Germinal center (tissue), 1 donor: ENCODE measurements at places on chromosomes 7 and 10.

GRCh38 chr10:35857860-35858259, 215.8 kb upstream of the FZD8 start:
- DNase-seq, result no peak

DNA sequence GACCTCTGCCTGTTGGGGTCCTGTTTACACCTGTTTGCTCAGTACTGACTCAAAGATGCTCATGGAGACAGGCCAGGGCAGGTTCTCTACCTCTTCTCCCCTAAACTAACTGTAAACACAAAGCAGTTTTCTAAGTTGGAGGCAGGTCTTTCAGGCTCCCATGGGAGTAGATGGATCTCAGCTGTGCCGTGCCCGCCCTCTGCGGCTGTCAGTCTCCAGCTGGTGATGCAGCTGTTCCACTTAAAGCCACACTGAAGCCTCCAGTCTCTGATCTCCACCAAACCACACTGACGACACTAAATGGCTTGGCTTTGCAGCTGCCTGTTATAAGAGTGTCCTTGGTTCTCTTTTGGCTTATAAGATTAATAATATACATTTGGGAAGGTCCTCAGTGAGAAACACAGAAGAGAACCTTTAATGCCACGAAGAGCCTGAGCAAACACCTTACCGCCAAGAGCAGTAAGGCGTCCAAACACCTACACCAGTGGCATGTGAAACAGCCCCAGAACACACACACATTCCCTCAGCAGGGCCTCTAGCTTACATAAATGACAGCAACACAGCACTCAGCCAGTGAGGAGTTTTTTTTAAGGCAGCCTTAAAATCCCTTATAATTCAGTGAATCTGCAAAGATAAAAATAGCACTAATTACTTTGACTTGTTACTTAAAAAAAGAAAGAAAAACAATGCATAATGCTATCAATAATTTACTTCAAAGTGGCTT, 60.4 kb upstream of the KCNIP2 start:
- peak; percentile 76 for DNase-seq

DNA sequence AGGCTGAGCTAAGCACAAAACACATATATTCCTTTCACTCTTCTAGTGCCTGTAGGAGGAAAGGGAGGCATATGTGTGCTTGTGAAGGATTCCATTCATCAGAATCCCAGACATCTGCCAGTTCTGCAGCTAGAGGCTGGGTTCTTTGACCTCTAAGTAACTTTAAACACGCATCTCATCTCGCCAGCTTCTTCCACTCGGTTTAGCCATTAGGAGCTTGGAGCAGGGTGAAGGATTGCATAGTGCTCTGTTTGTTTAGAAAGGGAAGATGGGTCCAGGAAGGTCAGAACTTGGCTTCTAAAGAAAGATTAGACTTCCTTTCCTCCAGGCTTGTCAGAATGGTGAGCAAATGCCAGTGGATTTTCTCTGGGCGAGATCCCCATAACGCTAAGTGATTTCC, 43.6 kb downstream of the HK1 start:
- no peak for DNase-seq

- DNase-seq, result no peak
Observed at GRCh38 chr7:42348071-42348470, 111.1 kb upstream of the GLI3 start.

- DNase-seq, result no peak
Observed at GRCh38 chr7:45680776-45681175, 106.6 kb downstream of the ADCY1 start.

- no peak for DNase-seq
Observed at GRCh38 chr10:66637273-66638036, 288.4 kb upstream of the LRRTM3 start.

DNA sequence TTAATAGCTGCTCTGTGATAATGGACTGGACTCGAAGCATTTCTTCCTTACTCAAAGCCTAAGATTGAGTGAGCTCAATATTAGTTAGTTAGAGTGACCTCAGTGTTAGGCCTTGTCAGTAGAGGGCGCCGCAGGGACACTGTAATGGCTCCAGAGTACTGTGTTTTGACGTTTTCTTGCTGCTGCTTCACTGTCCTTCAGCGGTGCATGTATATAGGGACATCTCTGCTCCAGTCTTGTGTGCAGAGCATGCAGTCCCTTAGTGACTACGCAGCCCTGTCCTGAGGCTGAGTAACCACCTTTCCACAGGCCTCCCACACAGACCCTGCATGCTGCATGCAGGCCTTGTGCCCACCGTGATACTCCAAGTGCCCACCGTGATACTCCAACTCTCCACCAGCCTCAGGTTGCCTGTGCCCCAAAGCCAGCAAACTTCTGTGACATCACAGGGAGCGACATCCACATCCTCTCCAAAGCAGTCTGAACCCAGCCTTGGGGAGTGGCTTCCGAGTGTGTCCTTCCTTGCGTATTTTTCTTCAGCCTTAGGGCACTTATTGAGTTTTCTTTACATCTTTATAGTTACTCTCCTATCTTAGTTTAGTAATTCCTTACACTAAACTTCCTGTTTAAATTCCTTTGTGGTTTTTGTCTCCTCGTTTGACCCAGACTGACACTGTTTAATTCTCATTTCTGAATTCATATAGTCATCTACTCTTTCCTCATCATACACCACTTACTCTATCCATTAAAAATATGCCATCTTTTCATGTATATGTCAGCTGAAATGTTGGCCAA, 118.2 kb downstream of the JAZF1 start:
- DNase-seq, result peak; percentile 50

DNA sequence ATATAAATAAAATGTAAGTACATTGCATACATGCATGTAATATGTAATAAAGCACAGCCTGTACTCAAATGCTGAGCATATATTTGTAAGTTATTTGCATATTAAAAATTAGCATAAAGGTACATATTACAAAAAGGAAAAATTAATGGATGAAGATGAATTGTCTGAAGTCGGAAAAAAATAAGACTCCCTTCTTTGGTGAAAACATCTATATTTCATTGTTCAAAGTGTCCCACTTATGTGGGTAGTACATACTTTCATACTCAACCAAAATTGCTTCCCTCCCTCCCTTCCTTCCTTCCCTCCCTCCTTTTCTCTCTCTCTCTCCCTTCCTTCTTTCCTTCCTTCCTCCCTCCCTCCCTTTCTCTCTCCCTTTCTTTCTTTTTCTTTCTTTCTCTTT, 498.1 kb downstream of the MAGI2 start:
- DNase-seq, result no peak

GRCh38 chr10:24394461-24395190, 185.7 kb downstream of the KIAA1217 start:
- DNase-seq, result no peak

- no peak for DNase-seq
Observed at GRCh38 chr10:49191349-49191748, 3.2 kb upstream of the TMEM273 start.

DNA sequence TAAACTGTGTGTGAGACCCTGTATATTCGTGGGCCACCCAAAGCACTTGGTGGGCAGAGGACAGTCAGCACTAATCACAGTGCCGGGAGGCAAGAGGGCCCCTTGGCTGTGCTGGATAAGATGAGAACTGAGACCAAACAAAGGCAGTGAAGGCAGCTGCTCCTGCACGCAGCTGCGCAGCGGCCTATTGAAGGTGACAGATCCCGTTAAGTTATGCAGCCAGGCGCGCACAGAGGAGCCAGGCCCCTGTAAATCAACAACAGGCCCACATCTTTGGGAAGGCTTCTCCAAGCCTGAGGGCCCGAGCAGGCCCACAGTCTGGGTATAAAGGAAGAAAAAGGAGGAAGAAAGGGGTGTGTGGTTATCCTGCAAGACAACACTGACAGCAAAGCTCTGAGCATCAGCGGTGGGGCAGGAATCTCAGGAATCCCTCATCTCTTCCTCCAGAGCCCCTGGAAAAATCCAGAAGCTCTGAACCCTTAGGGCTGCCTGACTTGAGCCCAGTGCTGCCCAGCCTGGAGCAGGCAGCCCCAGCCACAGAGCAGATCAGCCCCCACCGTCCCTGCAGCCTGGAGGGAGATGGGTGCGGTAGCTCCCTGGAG, 154.2 kb downstream of the ARHGAP12 start:
- no peak for DNase-seq

GRCh38 chr7:113140956-113141355, 22.6 kb upstream of the SMIM30 start:
- DNase-seq, result no peak

DNA sequence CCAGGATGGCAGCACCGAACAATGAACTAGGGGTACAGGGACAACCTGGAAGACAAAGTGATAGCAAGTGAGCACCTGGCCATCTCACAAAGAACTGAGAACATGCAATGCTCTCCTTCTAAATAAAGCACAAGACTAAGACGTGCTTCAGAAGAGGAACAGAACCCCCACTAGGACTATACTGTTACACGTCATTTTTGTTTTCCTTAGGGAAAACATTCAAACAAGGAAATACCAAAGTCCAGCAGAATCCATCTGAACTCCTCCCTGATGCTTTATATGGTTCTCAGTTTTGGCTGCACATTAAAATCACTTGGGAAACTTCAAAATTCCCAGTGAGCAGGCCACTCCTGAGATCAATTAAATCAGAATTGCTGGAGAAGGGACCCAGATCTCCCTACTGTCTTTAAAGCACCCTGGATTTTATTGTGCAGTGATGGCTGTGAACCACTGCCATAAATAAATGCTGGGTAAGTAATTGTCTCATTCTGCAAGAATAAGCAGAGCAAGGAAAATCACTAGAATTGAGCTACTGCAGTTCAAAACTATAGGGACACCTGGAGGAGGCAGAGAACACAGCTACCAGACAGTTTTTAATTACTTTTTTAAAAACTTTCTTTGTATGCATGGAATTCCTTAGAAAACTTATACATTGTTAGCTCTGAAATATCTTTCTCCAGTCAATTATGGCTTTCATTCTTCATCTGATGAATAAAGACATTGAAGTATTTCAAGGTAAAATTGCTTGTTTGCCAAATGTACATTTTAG, 866.5 kb upstream of the GHITM start:
- DNase-seq, result no peak

DNA sequence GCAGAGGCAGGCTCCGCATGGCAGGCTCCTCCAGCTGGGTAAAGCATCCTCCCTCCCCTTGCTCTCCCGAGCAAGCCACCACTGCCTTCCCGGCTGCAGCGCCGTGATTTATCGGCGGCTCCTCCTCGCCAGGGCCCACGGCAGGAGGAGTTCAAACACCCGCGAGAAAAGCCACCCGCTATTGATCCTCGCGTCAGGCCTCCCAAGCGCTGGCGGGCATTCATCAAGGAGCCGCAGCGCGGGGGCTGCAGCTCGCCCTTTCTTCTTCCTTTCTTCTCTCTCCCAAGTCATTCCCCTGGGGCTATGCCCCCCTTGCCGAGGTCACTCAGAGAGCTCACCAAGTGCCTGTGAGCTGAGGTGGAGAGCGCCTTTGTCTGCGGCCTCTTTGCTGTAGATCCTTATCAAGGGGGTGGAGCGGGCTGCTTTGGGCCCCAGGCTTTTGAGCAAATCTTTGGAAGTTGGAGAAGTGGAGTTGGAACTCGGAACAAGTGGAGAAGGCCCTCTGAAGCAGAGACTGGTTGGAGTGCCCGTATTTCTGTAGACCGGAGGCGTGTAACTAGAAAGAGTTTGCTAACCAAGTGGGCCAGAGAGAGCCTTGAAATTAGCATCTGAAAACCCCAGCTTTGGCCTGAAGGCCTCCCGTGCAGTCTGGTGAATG, 107.2 kb upstream of the PPIF start:
- DNase-seq, result no peak

DNA sequence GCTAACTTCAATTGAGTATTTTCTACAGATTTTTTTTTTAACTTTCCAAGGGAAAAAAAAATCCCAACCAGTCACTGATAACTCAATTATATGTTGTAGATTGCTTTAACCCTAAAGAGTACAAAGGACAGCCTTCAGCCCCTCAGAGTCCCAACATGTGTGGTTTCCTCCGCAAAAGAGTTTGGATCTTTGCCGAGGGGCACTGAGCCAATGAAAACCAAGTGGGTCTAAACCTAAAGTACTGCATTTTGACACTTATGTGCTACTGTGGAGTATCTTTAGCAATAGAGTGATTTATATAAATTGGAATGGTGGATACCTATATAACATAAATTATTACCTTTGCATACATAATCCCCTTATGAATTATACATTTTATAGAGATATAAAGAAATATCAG, 91.5 kb downstream of the SEMA3D start:
- no peak for DNase-seq

GRCh38 chr7:142384493-142384922, 126.7 kb upstream of the PRSS58 start:
- no peak for DNase-seq

DNA sequence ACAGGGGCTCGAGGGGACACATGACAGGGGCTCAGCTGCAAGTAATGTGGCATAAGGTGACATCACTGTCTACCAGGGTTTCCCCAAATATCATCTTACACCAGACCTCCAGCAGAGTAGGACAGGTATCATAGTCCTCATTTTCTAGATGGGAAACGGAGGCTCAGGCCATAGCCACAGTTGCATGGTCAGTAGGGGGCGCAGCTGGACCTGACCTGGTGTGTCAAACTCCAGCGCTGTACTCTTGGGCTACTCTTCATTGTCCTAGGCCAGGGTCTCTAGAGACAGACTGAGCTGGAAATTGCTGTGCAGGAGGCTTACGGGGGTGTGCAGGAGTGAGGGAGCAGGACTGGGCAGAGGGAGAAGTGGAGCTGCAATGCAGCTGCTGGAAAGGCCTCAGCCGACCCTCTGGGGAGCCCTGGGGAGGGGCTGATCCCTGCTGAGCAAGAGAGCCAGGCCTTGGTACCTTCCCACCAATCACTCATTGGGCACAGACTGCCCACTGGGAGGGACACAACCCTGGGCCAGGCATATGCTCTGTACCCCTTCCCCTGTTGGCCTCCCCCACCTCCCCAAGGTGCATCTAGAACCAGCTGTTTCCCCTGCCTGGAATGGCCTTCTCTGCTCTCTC, 89.9 kb downstream of the CDH23 start:
- peak; percentile 21 for DNase-seq

DNA sequence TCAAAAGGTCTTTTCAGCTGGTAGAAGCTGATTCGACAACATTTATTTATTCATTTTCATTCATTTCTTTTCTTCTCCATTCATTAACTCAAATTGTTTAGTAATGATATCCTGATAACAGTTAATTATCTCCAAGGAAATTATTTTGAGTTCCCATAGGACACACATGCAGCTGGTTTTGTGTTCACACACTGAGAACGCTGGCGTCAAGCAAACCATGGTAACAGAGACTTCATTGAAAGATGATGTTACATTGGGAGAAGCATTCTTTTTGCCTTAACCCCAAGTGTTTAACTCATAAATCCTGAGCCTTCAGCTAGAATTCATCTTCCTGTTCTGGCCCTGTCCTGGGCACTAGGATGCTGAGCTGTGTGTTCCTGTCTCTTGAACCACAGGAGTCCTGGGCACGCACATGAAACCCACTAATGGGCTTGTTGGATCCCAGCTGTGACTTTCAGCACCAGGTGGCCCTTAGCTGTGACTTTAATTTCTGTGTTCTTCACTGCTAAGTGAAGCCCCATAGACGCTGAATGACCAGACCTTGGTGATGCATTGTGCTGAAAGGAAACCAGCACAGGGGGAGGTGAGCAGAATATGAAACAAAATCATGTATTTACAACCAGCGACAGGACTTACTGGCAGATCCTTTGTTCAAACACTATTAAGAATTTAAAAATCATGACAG, 121.5 kb upstream of the PRSS58 start:
- DNase-seq, result no peak

GRCh38 chr10:28481968-28482367, 51.0 kb upstream of the WAC start:
- no peak for DNase-seq
